Dermis blood vessel endothelial cell (primary cell): ENCODE measurements at places on chromosomes 16 and 17. TPM values are rescaled to one million over a fixed set of nuclear protein-coding genes. Genes with fewer than 3 reads are reported as not detected.

The MAPT gene
- total RNA-seq, result under 0.01 and 0.05 TPM in 2 replicates

The KRTAP3-2 gene
- not detected in 2 replicates for total RNA-seq

The HBM gene
- not detected in 2 replicates for total RNA-seq

The PDILT gene
- total RNA-seq, result not detected in 2 replicates

The CCL17 gene
- total RNA-seq, result not detected in 2 replicates

The PIK3R6 gene
- total RNA-seq, result not detected in 2 replicates

The ABCA5 gene
- 18.5 and 21.8 TPM in 2 replicates for total RNA-seq

The CLEC18A gene
- total RNA-seq, result 0.14 and 0.68 TPM in 2 replicates

The CD300LG gene
- 0.05 and 0.34 TPM in 2 replicates for total RNA-seq

The ABHD15 gene
- 8.1 and 8.8 TPM in 2 replicates for total RNA-seq

The ALOXE3 gene
- total RNA-seq, result 0.05 TPM in 1 of 2 replicates, not detected in the other

The ATP1B2 gene
- total RNA-seq, result not detected in 2 replicates

The RAD51C gene
- total RNA-seq, result 22.8 and 28.3 TPM in 2 replicates

The HP gene
- total RNA-seq, result 0.05 TPM in 1 of 2 replicates, not detected in the other

The PRR29 gene
- total RNA-seq, result 0.42 and 0.85 TPM in 2 replicates

The KPNB1 gene
- total RNA-seq, result 394 and 596 TPM in 2 replicates

The PIPOX gene
- total RNA-seq, result 0.93 and 3.1 TPM in 2 replicates

The USP6 gene
- total RNA-seq, result 0.05 TPM in 1 of 2 replicates, not detected in the other

The AXIN1 gene
- 28.2 and 31.9 TPM in 2 replicates for total RNA-seq

The ATP2A1 gene
- not detected in 2 replicates for total RNA-seq

The TNFRSF12A gene
- total RNA-seq, result 45.4 and 48.2 TPM in 2 replicates

The KRT31 gene
- total RNA-seq, result not detected in 2 replicates

The C1QTNF1 gene
- 14.6 and 16.9 TPM in 2 replicates for total RNA-seq

The SLC47A1 gene
- total RNA-seq, result 0.51 and 0.85 TPM in 2 replicates

The KCNH6 gene
- total RNA-seq, result 0.05 TPM in 1 of 2 replicates, not detected in the other

The ANKRD40CL gene
- total RNA-seq, result not detected in 2 replicates

The MYO19 gene
- 54.8 and 64.0 TPM in 2 replicates for total RNA-seq

The RGS11 gene
- 0.19 and 0.68 TPM in 2 replicates for total RNA-seq

The ST6GALNAC1 gene
- total RNA-seq, result not detected in 2 replicates

The CCL8 gene
- 0.05 and 0.17 TPM in 2 replicates for total RNA-seq

The LAT gene
- total RNA-seq, result 0.68 and 1.2 TPM in 2 replicates

The ITGAL gene
- not detected in 2 replicates for total RNA-seq

The CCL5 gene
- total RNA-seq, result 0.17 TPM in 1 of 2 replicates, not detected in the other

The ALKBH5 gene
- 95.1 and 104 TPM in 2 replicates for total RNA-seq

The TBC1D3G gene
- not detected in 2 replicates for total RNA-seq

The MRPS23 gene
- total RNA-seq, result 25.4 and 25.9 TPM in 2 replicates

The HOXB4 gene
- 2.7 and 3.2 TPM in 2 replicates for total RNA-seq

The ALG1 gene
- 30.4 and 36.4 TPM in 2 replicates for total RNA-seq

The DNAI2 gene
- not detected in 2 replicates for total RNA-seq

The RHBDL1 gene
- 0.05 and 0.51 TPM in 2 replicates for total RNA-seq

The TPSB2 gene
- not detected in 2 replicates for total RNA-seq

The CES1 gene
- total RNA-seq, result 0.34 TPM in 1 of 2 replicates, not detected in the other

The LIMD2 gene
- total RNA-seq, result 46.5 and 64.4 TPM in 2 replicates

The PLD6 gene
- total RNA-seq, result 1.4 and 2.0 TPM in 2 replicates

The PLA2G10 gene
- total RNA-seq, result not detected in 2 replicates

The KRT39 gene
- not detected in 2 replicates for total RNA-seq

The ZNF830 gene
- 15.0 and 17.5 TPM in 2 replicates for total RNA-seq

The SCIMP gene
- not detected in 2 replicates for total RNA-seq

The ACSM2B gene
- 0.19 and 0.34 TPM in 2 replicates for total RNA-seq
